Nephron progenitor cell (in vitro differentiated cells): ENCODE measurements at places on chromosomes 6 and 20.

DNA sequence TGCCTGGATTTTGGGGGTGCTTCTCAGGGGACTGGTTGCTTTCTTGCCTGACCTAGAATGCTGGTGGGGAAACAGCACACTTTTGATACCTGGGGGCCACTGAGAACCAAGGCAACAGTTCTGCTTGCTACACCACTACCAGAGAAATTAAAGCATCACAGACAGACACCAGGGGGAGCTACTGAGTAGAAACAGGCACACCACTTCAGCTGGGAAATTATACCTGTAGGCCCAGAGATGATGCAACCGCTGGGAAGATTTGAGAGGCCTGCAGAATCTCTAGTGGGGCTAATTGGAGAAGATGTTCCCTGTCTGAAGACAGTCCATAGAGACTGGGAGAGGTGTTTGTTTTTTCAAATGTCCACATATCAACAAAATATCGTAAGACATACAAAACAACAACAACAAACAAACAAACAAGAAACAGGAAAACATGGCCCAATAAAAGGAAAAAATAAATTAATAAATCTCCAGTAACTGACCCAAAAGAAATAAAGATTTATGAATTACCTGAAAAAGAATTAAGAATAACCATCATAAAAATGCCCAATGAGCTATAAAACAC is 129.4 kb upstream of the RIN2 start:
- peak; percentile 60 for DNase-seq

GRCh38 chr6:53464927-53465460 is 79.9 kb downstream of the GCLC start:
- no peak for DNase-seq

GRCh38 chr20:24261351-24261750 is 208.1 kb upstream of the SYNDIG1 start:
- DNase-seq: no peak

DNA sequence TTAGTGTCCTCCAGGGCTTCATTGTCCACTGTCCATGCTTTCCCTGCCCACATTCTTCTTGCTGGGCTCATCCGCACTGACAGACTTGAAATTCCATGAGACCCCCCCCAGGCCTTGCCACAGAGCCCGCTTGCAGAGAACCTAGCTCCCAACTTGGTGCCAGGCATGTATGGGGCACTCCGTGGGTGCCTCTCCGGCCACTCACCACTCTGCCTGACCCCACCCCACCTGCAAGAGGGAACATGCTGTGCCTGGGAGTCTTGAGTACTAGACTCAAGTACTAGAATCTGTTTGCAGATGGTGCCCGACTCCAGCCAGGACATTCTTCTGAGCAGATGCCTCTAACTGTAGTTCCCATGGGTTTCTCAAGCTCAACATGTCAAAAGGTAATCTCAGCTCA is 47.9 kb downstream of the TRERF1 start:
- DNase-seq: no peak

DNA sequence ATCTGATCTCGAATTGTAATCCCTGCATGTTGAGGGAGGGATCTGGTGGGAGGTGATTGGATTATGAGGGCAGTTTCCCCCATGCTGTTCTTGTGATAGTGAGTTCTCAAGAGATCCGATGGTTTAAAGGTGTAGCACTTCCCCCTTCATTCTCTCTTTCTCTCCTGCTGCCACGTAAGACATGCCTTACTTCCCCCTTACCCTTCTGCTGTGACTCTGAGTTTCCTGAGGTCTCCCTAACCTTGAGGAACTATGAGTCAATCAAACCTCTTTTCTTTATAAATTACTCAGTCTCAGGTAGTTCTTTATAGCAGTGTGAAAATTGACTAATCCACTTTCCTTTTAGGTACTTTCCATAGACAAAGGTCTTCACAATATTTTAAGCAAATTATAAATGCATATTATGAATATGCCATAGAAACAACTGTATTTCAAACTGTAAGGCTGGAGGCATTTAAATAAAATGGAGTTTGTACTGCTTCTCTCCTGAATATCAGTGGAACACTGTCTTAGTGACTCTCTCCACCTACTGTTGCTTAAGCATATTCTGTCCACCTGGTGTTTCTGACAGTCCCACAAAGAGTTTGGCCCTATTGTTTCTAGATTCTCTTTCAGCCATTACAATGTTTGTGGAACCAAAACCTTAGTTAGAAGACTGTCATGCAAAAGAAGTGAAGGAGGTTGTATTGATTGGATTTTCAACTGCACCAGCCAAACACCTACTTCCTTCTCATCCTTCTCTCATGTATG is 24.3 kb upstream of the IL17A start:
- no peak for DNase-seq
